Activated naive CD4-positive, alpha-beta T cell treated with anti-CD3 and anti-CD28 coated beads for 36 hours (primary cell): ENCODE measurements at places on chromosomes 12 and 14.

GRCh38 chr12:130433411-130433810, 95.7 kb downstream of the PIWIL1 start:
- no peak for DNase-seq
- H3K4me3 ChIP-seq: no peak overlapping the region
- no peaks in the 10 kb centered on the region for H3K27me3 ChIP-seq
- H3K4me1 ChIP-seq: no peaks in the 10 kb centered on the region
- no peak overlapping the region for H3K27ac ChIP-seq
- no peaks in the 10 kb centered on the region for H3K36me3 ChIP-seq

GRCh38 chr12:138898-139534, 72.4 kb downstream of the IQSEC3 start:
- H3K4me3 ChIP-seq: peak overlapping the region; percentile 69
- no peaks in the 10 kb centered on the region for H3K36me3 ChIP-seq
- H3K27me3 ChIP-seq: peaks cover 19% of the 10 kb centered on the region
- peak; percentile 48 for DNase-seq

- H3K27ac ChIP-seq: no peak overlapping the region
- H3K4me3 ChIP-seq: no peak overlapping the region
- H3K4me1 ChIP-seq: no peaks in the 10 kb centered on the region
- H3K36me3 ChIP-seq: peaks cover 9% of the 10 kb centered on the region
- no peak for DNase-seq
- no peaks in the 10 kb centered on the region for H3K27me3 ChIP-seq
Measured at GRCh38 chr14:90979515-90979914, 80.9 kb downstream of the RPS6KA5 start.

DNA sequence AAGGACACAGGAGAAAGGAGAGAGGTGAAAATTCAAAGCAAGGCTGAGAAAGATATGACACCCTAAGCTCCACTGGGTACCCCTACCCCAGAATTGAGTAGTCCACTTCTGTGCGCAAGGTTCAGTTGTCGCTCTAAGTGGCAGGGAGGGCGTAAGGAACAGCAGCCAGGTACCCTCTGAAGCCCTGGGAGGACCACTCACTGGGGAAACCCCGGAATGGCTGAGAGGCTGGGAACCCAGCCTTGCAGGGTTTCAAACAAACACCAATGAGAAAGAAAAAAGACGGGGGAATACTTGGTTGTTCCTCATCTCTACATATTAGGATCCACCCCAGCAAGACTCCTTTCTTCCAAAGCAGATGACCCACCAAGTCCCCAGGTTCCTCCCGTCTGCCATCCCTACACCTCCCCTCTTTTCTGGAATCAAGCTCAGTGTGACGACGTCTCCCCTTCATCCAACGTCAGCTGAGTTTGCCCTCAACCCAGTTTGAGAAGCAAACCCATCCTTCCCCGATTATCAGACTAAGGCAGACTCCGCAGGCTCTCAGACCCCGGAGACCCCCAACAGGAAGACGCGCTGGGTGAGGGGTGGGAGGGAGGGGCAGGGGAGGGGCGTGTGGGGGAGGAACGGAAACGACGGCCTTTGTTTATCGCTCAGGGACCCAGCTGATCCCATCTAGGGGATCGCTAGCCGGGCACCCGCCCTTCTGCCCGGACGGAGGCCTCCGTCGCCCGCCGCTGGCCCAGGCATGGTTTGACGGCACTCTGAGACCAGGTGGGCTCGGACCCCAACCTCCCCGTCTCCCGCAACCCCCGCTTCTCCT, 795 bp downstream of the LMBR1L start:
- H3K4me3 ChIP-seq: peak overlapping the region; percentile 93
- H3K27ac ChIP-seq: peak overlapping the region; percentile 94
- H3K27me3 ChIP-seq: no peaks in the 10 kb centered on the region
- peak; percentile 36 for DNase-seq
- H3K4me1 ChIP-seq: peaks cover 37% of the 10 kb centered on the region

DNA sequence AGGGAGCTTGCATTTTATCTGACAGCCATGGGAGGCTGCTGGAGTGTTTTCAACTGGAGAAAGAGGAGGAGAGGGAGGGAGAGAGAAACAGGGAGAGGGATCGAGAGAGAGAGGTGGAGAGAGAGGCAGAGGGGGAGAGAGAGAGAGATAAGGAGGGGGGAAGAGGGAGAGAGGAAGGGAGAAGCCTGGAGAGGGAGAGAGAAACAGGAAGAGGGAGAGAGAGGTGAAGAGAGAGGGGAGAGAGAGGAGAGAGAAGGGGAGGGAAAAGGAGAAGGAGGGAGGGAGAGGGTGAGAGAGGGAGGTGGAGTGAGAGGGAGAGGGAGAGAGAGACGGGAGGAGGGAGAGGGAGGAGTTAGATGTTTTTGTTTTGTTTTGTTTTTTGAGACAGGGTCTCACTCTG, 45.6 kb downstream of the DNAH10 start:
- DNase-seq: no peak
- H3K4me1 ChIP-seq: peaks cover 4% of the 10 kb centered on the region
- no peaks in the 10 kb centered on the region for H3K36me3 ChIP-seq
- no peak overlapping the region for H3K27ac ChIP-seq

DNA sequence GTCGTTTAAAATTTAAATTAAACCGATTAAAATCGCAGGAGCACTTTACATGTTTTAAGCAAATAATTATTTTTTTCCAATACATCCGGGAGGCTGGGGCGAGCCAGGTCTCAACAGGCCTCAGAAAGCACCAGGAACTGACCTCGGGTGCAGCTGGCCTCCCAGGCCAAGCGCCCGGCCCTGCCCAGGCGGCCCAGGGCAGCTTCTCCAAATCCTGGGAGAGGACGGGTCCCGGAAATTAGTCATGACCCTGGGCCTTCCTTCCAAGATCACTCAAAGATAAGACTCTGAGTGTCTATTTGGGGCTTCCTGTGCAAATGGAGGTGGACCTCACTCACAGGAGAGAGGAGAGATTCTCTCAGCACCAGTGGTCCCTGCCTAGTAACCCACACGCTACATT, 177.1 kb downstream of the BCL11B start:
- H3K27me3 ChIP-seq: no peaks in the 10 kb centered on the region
- no peak overlapping the region for H3K27ac ChIP-seq
- H3K4me1 ChIP-seq: no peaks in the 10 kb centered on the region

GRCh38 chr14:58109744-58110143, 42.3 kb downstream of the ARMH4 start:
- peaks cover 5% of the 10 kb centered on the region for H3K4me1 ChIP-seq
- H3K27ac ChIP-seq: no peak overlapping the region
- H3K36me3 ChIP-seq: no peaks in the 10 kb centered on the region
- peaks cover 9% of the 10 kb centered on the region for H3K27me3 ChIP-seq
- no peak for DNase-seq
- H3K4me3 ChIP-seq: no peak overlapping the region

DNA sequence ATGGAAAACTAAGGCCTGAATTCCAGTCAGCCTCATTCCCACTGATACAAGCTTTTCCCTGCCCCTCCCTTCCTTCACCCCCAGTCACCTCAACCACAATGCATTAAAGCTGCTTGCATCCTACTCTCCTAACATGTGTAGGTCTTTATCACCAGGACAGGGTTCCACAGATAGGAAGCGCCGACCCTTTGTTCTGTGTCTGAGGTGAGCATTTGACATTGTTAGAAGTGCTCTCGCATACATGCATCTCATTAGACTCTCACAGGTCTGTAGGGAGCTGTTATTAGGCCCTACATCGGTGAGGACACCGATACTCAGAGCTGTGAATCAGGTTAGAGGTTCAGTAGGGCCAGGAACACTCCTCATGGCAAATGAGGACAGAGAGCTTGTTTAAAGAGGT, 13.2 kb upstream of the EDDM3A start:
- H3K27me3 ChIP-seq: peaks cover 3% of the 10 kb centered on the region
- no peak overlapping the region for H3K4me3 ChIP-seq
- no peak for DNase-seq
- H3K36me3 ChIP-seq: no peaks in the 10 kb centered on the region
- no peaks in the 10 kb centered on the region for H3K4me1 ChIP-seq

- no peak for DNase-seq
- H3K27me3 ChIP-seq: no peaks in the 10 kb centered on the region
- H3K27ac ChIP-seq: no peak overlapping the region
Measured at GRCh38 chr12:124388038-124388671, 93.3 kb downstream of the RFLNA start.

DNA sequence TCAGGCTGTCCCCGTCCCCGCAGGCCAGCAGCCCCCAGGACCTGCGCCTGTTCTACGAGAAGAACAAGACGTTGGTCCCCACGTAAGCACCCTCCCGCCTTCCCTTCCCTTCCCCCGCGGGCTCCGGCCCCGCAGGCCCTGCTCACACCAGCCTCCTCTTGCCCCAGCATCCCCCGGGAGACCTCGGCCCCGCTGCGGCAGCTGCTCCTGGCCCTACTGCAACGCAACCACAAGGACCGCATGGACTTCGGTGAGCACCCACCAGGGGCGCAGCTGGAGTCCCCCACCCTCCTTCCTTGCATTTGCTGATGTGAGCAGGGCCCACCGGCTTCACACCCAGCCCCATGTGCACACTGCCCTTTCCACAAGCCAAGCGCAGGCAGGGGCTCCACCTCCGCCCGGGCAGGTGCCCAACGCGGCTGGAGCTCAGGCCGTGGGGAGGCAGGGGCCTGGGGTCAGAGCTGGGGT, 15.4 kb downstream of the ULK1 start:
- H3K27ac ChIP-seq: no peak overlapping the region
- DNase-seq: no peak
- peaks cover 4% of the 10 kb centered on the region for H3K4me1 ChIP-seq
- no peak overlapping the region for H3K4me3 ChIP-seq

DNA sequence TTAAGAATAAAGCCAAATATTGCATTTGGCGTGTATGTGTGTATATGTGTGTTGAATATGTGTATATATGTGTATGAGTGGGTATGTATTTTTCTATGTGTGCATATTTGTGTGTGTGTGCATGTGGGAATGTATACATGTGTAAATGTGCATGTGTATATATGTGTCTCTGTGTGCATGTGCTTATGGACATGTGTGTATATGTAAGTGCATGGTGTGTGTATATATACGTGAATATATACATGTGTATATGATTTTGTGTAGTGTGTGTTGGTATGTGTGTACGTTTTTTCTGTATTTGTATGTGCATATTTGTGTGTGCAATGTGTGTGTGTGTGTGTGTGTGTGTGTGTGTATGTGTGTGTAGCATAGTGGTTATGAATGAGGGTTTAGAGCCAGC, 1021.0 kb downstream of the AACS start:
- no peak for DNase-seq
- H3K27ac ChIP-seq: no peak overlapping the region
- H3K4me3 ChIP-seq: no peak overlapping the region
- H3K36me3 ChIP-seq: no peaks in the 10 kb centered on the region
- no peaks in the 10 kb centered on the region for H3K4me1 ChIP-seq

DNA sequence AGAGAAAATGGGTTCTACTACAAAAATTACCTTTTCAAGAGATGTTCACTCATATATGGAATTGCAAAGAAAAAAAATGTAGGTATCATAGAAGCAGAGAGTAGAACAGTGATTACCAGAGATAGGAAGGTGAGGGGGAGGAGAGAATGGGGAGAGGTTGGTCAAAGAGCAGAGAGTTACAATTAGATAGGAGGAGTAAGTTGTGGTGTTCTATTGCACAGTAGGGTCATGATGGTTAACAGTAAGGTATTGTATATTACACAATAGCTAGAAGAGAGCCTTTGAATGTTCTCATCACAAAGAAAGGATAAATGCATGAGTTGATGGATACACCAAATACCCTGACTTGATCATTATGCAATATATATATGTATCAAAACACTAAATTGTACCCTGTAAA, 145.8 kb downstream of the TMEM117 start:
- H3K4me1 ChIP-seq: no peaks in the 10 kb centered on the region
- peaks cover 4% of the 10 kb centered on the region for H3K36me3 ChIP-seq
- no peaks in the 10 kb centered on the region for H3K27me3 ChIP-seq
- H3K27ac ChIP-seq: no peak overlapping the region
- no peak for DNase-seq

- no peak for DNase-seq
- H3K36me3 ChIP-seq: no peaks in the 10 kb centered on the region
- H3K27me3 ChIP-seq: no peaks in the 10 kb centered on the region
- H3K4me1 ChIP-seq: peaks cover 2% of the 10 kb centered on the region
- H3K4me3 ChIP-seq: no peak overlapping the region
- no peak overlapping the region for H3K27ac ChIP-seq
Measured at GRCh38 chr12:450438-450837, 9.3 kb upstream of the B4GALNT3 start.

- H3K4me3 ChIP-seq: no peak overlapping the region
- no peaks in the 10 kb centered on the region for H3K4me1 ChIP-seq
Measured at GRCh38 chr12:131565267-131566015, 145.4 kb upstream of the SFSWAP start.

GRCh38 chr14:75675265-75675960, 14.4 kb downstream of the TTLL5 start:
- H3K36me3 ChIP-seq: peaks cover 21% of the 10 kb centered on the region
- DNase-seq: no peak
- no peak overlapping the region for H3K4me3 ChIP-seq
- H3K27ac ChIP-seq: no peak overlapping the region
- peaks cover 12% of the 10 kb centered on the region for H3K4me1 ChIP-seq

DNA sequence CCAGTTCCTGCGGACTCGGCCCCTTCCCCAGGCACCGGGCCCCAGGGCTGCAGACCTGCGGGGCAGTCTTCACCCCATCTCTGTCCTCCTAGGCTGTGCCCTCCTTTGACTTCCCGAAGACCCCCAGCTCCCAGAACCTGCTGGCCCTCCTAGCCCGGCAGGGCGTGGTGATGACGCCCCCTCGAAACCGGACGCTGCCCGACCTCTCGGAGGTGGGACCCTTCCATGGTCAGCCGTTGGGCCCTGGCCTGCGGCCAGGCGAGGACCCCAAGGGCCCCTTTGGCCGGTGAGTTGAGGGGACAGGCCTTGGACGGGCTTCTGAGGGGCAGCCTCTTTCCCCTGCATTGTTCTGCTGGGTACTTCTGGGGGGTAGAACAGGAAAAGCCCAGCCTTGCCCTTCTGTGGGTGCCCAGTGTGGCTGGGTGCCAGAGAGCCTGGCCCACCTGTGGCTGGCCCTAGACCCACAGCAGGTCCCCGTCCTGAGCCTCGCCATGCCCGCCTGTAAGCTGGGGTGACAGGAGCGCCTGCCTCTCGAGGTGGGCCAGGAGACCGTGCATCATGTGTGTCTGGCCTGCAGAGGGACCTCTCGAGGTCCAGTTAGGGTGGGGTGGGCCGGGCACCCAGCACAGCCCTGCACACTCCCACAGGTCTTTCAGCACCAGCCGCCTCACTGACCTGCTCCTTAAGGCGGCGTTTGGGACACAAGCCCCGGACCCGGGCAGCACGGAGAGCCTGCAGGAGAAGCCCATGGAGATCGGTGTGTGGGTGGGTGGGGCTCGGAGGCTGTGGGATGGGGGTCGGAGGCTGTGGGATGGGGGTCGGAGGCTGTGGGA, 12.6 kb upstream of the PUS1 start:
- no peak overlapping the region for H3K4me3 ChIP-seq
- DNase-seq: no peak
- no peaks in the 10 kb centered on the region for H3K27me3 ChIP-seq
- H3K27ac ChIP-seq: no peak overlapping the region
- H3K36me3 ChIP-seq: no peaks in the 10 kb centered on the region

DNA sequence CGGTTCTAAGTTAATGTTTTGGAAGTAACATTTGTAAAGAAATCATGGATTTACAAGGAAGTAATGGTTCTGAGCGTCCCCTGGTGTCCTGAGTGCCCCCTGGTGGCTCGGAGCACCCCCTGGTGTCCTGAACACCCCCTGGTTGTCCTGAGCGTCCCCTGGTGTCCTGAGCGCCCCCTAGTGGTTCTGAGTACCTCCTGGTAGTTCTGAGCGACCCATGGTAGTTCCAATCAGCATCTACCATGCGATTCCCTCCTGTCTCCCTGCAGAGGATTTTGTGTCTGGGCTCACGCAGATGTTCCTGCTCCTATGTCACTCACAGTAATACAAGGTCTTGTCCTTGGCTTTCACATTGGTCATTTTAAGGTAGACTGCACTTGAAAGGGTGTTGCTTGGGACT, 1352.9 kb downstream of the TMEM121 start:
- H3K36me3 ChIP-seq: no peaks in the 10 kb centered on the region
- no peak overlapping the region for H3K4me3 ChIP-seq
- DNase-seq: peak; percentile 78
- H3K27ac ChIP-seq: no peak overlapping the region
- H3K27me3 ChIP-seq: peaks cover 28% of the 10 kb centered on the region
